A172 (cell line): ENCODE measurements at places on chromosomes 4 and X.
A peak's percentile ranks its signal among the peaks of the same experiment; 100 is the strongest.

- peak; percentile 43 for DNase-seq
Observed at GRCh38 chr4:165378745-165379677, at the start of gene CPE. TSS of gene CPE (plus strand) at chr4:165379008. CDS start at chr4:165379222, 214 bp downstream.

GRCh38 chr4:24476282-24476681 is 108.1 kb downstream of the DHX15 start:
- no peak for DNase-seq

GRCh38 chrX:137031039-137031438 is 2.8 kb downstream of the GPR101 start:
- no peak for DNase-seq

- no peak for DNase-seq
Observed at GRCh38 chr4:174133551-174133950, 149.9 kb downstream of the FBXO8 start.

DNA sequence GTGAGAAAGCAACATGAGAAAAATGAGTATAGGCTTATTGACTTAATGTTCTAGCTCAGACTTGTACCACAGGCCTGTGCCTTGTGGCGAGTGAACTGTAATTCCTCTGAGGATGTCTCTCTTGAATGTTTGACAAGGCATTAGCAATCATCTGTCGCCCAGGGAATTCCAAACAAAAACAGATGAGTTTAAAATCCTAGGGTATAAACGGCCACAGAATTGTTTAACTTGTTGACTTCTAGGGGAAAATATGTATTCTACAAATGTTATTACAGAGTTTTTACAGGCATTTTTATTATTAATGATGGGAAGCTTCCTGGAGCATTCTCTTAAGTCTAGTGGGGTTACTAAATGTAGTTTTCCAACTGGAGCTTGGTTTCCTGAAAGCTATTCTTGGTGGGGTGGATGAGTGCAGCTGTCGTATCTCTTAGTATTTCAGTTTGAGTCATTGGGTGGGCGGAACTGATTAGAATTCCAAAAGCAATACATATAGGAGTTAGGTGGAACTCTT is 40.6 kb downstream of the ARHGAP10 start:
- peak; percentile 45 for DNase-seq

- DNase-seq, result no peak
Observed at GRCh38 chr4:41446391-41446790, 91.6 kb upstream of the LIMCH1 start.

- DNase-seq, result no peak
Observed at GRCh38 chr4:165542476-165542875, 163.7 kb downstream of the CPE start.

GRCh38 chrX:25131055-25131454 is 115.3 kb upstream of the ARX start:
- peak; percentile 38 for DNase-seq

DNA sequence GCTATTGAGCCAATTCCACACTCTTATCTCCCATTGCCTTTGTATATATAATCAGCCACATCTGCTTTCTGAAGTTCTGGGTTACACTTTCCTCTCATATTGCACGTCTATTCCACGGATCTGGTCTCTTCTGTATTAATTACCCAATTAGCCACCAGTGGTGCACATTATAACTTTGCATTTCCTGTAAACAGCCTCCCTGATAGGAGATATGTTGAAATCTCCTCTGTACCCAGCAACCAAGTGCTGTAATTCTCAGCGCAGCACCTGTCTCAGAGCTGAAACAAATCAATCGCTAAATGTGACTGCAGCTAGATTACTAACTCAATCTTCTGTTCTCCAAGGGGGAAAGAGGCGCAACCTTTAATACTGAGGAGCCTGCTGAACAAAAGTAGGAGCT is 326.4 kb downstream of the SLITRK2 start:
- no peak for DNase-seq

- DNase-seq, result peak; percentile 11
Observed at GRCh38 chrX:42093756-42094155, 170.4 kb upstream of the CASK start.
